ENCODE measurements at places on chromosomes 2 and 18. TPM values are rescaled to one million over a fixed set of nuclear protein-coding genes. Genes with fewer than 3 reads are reported as not detected.
A peak's percentile ranks its signal among the peaks of the same experiment; 100 is the strongest.

GRCh38 chr2:128444121-128444771, 125.6 kb upstream of the HS6ST1 start:
- no peak for DNase-seq

- DNase-seq = no peak
These were observed 104.2 kb upstream of the AGAP1 start for GRCh38 chr2:235389626-235390025.

DNA sequence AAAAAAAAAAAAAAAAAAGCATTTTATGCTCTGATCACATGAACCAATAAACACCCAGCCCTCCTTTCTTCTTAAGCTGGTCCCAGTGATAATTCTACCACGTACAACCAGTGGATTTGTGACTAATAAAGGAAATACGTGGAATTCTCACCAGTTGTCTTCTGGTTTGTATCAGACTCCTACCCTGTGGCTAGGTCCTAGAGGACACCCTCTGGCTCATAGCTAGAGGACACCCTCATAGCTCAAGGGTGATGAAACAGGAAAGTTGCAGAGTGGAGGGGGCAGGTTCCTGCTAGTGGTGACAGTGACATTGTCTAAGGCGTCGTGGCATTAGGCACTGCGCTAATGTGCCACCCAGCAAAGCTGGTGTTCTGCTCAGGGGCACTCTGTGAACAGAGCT, 167.8 kb downstream of the BCL11A start:
- DNase-seq = no peak

DNA sequence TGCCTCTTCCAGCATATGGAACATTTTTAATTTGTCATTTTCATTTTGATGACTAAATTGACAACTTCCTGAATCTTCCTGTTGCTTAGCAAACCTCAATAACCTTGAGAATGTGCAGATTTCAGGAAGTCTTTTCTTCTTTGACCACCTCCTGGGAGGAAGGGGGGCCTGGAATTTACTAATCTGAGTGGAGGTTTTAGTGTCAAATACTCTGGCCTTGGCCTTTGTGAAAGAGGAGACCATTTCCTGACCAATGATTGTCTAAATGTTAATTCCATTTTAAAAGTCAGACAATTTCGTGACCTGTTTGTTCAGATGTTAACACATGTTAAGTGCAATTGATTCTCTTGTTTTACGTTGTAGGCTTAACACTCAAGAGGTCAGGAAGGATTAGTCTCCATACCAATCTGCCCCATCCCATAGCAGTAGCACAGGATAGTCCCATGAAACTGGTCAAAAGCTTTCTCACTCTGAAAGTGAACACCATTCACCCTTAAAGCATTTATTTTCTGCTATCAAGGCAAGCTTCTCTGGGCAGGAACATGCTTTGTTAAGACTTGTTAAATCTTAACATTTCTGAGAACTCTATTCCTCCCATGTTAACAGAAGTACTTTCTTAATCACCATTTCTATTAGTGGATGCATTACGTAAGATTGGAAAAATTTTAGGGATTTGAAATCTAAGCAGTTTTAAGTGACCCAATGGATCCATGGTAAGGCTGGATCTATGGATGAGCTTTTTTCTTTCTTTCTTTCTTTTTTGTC, 219.6 kb downstream of the RND3 start:
- no peak for DNase-seq

Gene PROKR1
- total RNA-seq = 0.10 TPM

- DNase-seq = no peak
These were observed 802.1 kb upstream of the POU3F3 start for GRCh38 chr2:104051766-104052165.

- peak; percentile 67 for DNase-seq
These were observed 464 bp downstream of the CYBRD1 start for GRCh38 chr2:171522788-171523087.

Gene CFC1
- not detected for total RNA-seq

DNA sequence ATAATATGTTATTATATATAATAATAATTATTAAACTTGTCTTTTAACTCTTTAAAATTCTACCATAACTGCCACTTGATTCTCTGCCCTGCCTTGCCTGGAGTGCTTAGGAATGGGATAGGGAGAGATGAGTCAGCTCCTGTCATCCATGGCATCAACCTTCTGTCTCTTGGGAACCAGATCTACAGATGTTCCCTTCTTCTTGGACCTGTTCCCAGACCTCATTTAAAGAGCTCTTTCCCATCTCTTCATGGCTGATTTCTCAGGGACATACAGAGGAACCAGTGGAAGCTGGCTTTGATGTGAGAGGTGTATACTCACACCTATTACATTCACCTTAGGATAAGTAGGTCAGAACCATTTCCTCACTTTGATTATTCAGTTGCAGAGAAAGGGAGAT, 155.3 kb upstream of the MYO3B start:
- DNase-seq = peak; percentile 27

Data from skin of body (tissue), 3 donors.